ENCODE measurements at places on chromosomes 11 and 22. TPM values are rescaled to one million over a fixed set of nuclear protein-coding genes. Genes with fewer than 3 reads are reported as not detected.

- peak; percentile 94 for DNase-seq
Measured at GRCh38 chr11:114562166-114562916, 2.7 kb upstream of the NXPE1 start.

DNA sequence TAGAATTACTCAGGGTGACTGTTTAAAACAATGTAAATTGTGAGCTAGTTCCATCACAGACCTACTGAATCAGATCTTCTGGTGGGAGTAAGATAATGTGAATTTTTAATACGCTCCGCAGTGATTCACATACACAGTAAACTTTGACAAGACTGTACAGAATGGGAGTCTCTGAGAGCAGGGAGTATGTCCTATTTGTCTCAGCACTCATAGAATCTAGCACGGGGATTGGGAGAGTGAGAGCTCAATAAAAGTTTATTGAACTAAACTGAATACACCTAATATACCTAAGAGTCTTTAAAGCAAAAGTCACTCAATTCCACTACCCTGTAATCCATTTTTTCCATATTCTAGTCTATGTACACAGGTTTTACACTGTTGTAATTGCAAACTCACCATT, 11.2 kb upstream of the GAB2 start:
- DNase-seq: no peak

GRCh38 chr11:113161711-113162591, 152.4 kb upstream of the TTC12 start:
- no peak for DNase-seq

GRCh38 chr11:73999581-74000306, 9.1 kb downstream of the UCP3 start:
- no peak for DNase-seq

GRCh38 chr22:32849501-32849900, 48.0 kb downstream of the TIMP3 start:
- DNase-seq: peak; percentile 55

NFAM1 gene
- total RNA-seq: not detected

GRCh38 chr22:37784829-37785495, 22.8 kb upstream of the GCAT start:
- DNase-seq: no peak

MISFA gene
- under 0.01 TPM for total RNA-seq

APOA5 gene
- total RNA-seq: not detected
